A549 treated with DMSO at 1 μM for 4 hours (cell line): ENCODE measurements at places on chromosomes 13 and 19. TPM values are rescaled to one million over a fixed set of nuclear protein-coding genes. Genes with fewer than 3 reads are reported as not detected.

Gene PNMA8A
- 10.8 to 13.1 TPM (median 11.8 TPM) in 5 replicates for total RNA-seq

Gene GFY
- total RNA-seq: 0.07 to 0.22 TPM (median 0.18 TPM) in 4 of 5 replicates, not detected in the other

Gene CCDC70
- total RNA-seq: 0.07 to 0.14 TPM in 2 of 5 replicates, not detected in the others

Gene RASGRP4
- 0.07 TPM in 2 of 5 replicates, not detected in the others for total RNA-seq

Gene CLC
- total RNA-seq: not detected in 5 replicates

Gene EFNB2
- total RNA-seq: 1.9 to 2.4 TPM (median 2.2 TPM) in 5 replicates

Gene ANGPTL8
- not detected in 5 replicates for total RNA-seq

Gene OR4F17
- total RNA-seq: not detected in 5 replicates

Gene TEX26
- not detected in 5 replicates for total RNA-seq

Gene ZNF208
- total RNA-seq: not detected in 5 replicates

Gene SELENOW
- 102 to 159 TPM (median 147 TPM) in 5 replicates for total RNA-seq

Gene ZNF571
- 0.72 to 1.1 TPM (median 0.99 TPM) in 5 replicates for total RNA-seq

Gene TMEM86B
- 3.2 to 7.0 TPM (median 4.7 TPM) in 5 replicates for total RNA-seq

Gene TNFAIP8L1
- total RNA-seq: 3.4 to 5.2 TPM (median 4.6 TPM) in 5 replicates

Gene LINGO3
- not detected in 5 replicates for total RNA-seq

Gene TEAD2
- 14.1 to 23.1 TPM (median 18.6 TPM) in 5 replicates for total RNA-seq

Gene ARL11
- total RNA-seq: not detected in 5 replicates

Gene COX6B2
- 0.93 to 1.6 TPM (median 1.0 TPM) in 5 replicates for total RNA-seq

Gene SCGB2B2
- total RNA-seq: 0.03 to 0.19 TPM (median 0.08 TPM) in 3 of 5 replicates, not detected in the others

Gene VSIG10L
- total RNA-seq: 6.6 to 11.1 TPM (median 9.1 TPM) in 5 replicates

Gene IRS2
- total RNA-seq: 10.6 to 13.9 TPM (median 13.8 TPM) in 5 replicates

Gene KIR2DL4
- total RNA-seq: not detected in 5 replicates

Gene BICRA
- total RNA-seq: 12.5 to 17.2 TPM (median 12.7 TPM) in 5 replicates

Gene SLITRK6
- 0.21 to 0.58 TPM (median 0.30 TPM) in 5 replicates for total RNA-seq

Gene ZNF681
- total RNA-seq: 0.02 to 0.13 TPM in 2 of 5 replicates, not detected in the others

Gene CEACAM1
- total RNA-seq: 1.2 to 2.3 TPM (median 1.7 TPM) in 5 replicates

Gene KCNN1
- 0.22 to 0.76 TPM (median 0.63 TPM) in 5 replicates for total RNA-seq

Gene KIR3DL1
- total RNA-seq: not detected in 5 replicates

Gene SLC10A2
- total RNA-seq: not detected in 5 replicates

Gene TMEM238
- 2.3 to 10.5 TPM (median 6.4 TPM) in 5 replicates for total RNA-seq

Gene CD177
- total RNA-seq: 0.16 to 0.25 TPM (median 0.21 TPM) in 4 of 5 replicates, not detected in the other

Gene POU2F2
- total RNA-seq: 0.33 to 0.63 TPM (median 0.46 TPM) in 5 replicates

Gene PRDX2
- total RNA-seq: 0.59 to 0.91 TPM (median 0.74 TPM) in 5 replicates

Gene GPR183
- total RNA-seq: not detected in 5 replicates

Gene KLK2
- total RNA-seq: 0.09 to 0.17 TPM in 2 of 5 replicates, not detected in the others

Gene ATP12A
- total RNA-seq: not detected in 5 replicates

Gene IGSF23
- total RNA-seq: 0.26 to 0.57 TPM (median 0.40 TPM) in 5 replicates

Gene ZNF729
- not detected in 5 replicates for total RNA-seq

Gene LILRA6
- not detected in 5 replicates for total RNA-seq

Gene OVOL3
- total RNA-seq: 0.36 to 0.52 TPM (median 0.37 TPM) in 4 of 5 replicates, not detected in the other

Gene MIA
- not detected in 5 replicates for total RNA-seq

Gene ELANE
- 0.13 to 0.17 TPM (median 0.14 TPM) in 3 of 5 replicates, not detected in the others for total RNA-seq

Gene OXGR1
- not detected in 5 replicates for total RNA-seq

Gene SYNE4
- total RNA-seq: 0.17 to 0.63 TPM (median 0.31 TPM) in 5 replicates

Gene ZNF791
- total RNA-seq: 4.7 to 6.6 TPM (median 6.2 TPM) in 5 replicates

Gene GPR18
- total RNA-seq: not detected in 5 replicates

Gene ZNF665
- not detected in 5 replicates for total RNA-seq
